Kidney (tissue), 22 donors: ENCODE measurements at places on chromosomes 11 and 22.

DNA sequence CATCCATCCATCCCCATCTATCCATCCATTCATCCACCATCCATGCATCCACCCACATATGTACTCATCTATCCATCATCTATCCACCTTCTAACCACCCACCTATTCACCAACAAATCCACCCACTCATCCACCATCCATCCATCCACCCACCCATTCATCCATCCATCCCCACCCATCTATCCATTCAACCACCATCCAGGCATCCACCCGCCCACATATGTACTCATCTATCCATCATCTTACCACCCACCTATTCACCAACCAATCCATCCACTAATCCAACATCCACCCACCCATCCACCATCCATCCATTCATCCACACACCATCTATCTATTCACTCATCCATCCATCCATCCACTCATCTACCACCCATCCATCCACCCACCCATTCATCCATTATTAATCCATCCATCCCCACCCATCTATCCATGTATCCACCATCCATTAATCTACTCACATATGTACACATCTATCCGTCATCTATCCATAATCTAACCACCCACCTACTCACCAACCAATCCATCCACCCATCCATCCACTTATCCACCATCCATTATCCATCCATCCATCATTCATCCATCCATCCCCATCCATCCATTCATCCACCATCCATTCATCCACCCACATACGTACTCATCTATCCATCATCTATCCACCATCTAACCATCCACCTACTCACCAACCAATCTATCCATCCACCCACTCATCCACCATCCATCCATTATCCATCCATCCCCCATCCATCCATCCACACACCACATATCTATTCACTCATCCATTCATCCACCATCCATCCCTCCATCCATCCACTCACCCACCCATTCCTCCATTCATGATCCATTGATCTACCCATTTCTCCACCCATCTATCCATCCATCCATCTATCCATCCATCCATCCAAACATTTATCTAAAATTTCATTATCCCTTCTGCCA lies 940.0 kb downstream of the BRD1 start:
- DNase-seq = no peak

- peak; percentile 32 for DNase-seq
These were observed 11.3 kb downstream of the C11orf21 start for GRCh38 chr11:2290351-2290841.

DNA sequence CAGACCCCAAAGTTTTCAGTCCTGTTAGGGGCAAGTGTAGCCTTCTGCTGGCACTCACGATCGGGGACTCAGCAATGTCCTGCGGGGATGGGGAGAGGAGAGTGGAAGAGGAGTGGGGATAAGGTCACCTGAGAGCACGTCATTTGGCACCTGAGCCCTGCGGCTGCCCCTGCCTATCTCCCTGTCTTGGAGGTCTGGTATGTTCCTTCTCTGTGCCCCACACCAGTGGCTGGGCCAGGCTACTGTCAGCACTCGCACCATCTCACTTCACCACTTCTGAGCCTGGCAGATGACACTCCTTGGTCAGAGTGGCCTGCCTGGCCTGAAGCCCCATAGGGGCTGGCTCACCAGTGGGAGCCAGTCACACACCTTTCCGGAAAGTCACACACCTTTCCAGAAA lies 20.1 kb upstream of the CHADL start:
- no peak for DNase-seq

DNA sequence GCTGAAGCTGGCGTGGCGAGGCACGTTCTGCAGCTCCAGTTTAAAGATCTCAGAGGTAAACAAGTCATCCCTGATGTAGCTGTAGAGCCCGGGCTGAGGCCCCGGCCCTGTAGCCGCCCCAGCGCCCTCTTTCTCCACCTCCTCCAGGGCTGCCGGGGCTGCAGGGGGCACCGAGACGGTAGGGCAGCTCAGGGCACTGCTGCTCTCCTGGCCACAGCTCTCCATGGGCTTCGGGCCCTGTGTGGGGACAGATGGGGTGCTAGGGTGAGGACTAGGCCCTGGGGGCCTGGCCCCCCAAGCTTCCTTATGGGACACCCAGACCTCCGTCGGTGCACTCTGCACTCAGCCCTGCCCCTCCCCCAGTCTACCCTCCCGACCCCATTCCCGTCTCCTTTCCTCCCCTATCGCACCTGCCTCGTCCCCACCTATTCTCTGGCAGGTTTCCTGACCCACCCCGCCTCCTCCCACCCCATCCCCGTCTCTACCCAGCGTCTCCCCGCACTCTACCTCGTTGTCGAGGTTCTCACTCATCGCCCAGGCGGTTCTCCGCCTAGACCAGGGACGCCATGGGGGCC lies 559 bp downstream of the RANBP1 start:
- DNase-seq = no peak

DNA sequence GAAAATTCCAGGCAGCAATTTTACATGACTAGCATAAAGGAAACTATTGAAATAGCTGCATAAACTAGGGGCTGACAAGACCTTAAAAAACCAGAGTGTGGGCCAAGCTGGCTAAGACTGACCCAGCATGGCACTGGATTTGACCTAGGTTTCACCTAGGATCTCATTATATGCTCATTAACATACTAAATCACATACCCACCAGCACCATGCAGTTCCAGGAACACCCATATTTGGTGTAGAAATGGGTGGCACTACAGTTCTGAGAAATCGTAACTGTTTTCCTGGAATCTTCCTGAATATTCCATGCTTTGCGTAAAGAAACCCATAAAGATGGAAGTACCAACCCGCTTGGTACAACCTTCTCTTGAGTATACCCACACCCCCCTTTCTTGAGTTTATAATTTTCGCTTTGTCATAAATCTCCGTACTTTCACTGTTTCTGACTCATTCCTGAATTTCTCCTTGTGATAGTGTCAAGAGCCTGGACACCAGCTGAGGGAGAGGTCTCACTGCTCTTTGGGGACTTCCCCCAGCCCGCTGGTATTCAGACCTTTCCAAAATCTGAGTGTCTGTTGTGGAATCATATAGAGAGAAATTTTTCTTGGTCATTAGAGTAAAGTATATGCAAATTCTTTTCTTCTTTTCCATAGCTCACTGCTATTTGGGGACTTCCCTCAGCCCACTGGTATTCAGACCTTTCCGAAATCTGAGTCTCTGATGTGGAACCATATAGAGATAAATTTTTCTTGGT lies 55.1 kb downstream of the MTMR3 start:
- no peak for DNase-seq

GRCh38 chr11:65418431-65418680 lies 4.2 kb upstream of the NEAT1 start:
- DNase-seq = no peak

GRCh38 chr22:40323681-40324171 lies 22.6 kb upstream of the ADSL start:
- DNase-seq = no peak

DNA sequence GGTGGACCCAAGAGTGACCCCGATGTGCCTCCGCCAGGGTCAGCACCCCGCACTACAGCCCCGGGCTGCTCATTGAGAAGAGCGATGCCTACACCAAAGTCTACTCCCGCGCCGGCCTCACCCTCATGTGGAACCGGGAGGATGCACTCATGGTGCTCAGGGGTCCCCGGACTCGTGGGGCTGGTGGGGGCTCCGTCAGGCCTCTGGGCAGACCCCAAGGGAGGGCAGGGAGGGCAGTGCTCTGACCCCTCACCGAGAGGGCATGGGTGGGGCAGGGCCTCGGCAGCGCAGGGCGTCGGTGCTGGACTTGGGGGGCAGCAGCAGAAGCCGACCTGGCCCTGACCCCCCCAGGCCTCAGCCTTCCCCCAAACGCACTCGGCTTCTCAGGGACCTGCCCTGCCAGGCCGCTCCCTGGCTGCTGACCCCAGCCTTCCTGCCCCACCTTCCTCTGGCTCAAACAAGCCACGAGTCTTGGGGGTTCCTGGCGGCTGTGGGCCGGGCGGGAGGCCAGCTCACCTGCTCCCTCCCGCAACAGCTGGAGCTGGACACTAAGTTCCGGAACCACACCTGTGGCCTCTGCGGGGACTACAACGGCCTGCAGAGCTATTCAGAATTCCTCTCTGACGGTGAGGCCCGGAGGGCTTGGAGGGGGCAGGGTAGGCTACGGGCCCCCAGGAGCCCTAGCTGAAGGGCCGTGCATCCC lies 2.9 kb downstream of the MUC2 start:
- peak; percentile 48 for DNase-seq
